ENCODE measurements at places on chromosomes 5 and 9.

GRCh38 chr9:72497447-72498046, 23.9 kb upstream of the TMC1 start:
- no peaks in the 10 kb centered on the region for H3K27me3 ChIP-seq
- H3K36me3 ChIP-seq = no peaks in the 10 kb centered on the region
- H3K27ac ChIP-seq = no peak overlapping the region
- no peak overlapping the region for H3K4me3 ChIP-seq
- no peak for DNase-seq

DNA sequence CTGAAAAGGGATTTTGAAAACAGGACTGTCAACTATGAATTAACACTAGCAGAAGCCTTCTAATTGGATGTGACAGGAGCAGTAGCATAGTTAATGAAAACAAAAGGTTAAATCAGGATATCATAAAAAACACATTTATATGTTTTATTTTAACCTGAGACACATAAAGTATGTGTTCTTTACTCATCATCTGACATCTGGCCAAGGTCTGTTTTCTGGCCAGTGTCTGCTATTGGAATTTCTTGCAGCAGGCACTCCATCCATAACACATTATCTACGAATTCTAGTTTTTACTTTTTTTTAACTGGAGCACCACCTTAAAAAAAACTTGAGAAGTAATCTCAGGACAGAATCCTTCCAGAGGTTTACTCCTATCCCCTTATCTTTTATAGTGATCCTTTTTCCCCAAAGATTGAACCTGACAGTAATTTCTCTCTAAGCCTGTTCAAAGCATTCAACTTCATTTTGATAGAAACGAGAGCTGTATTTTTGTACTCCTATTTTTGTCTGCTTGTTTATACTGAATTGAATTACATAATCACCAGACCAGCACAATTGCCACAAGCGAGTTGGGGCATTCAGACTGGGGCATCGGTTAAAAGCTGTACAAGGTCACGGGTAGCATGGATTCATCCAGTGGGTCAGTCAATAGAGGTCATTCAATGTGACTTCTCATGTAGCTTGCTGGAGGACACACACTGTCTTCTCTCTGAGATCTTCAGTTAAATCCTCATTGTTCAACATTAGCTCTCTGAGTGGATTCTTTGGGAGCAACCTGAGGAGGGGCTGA, 205.6 kb upstream of the CLINT1 start:
- peaks cover 12% of the 10 kb centered on the region for H3K27me3 ChIP-seq
- no peak overlapping the region for H3K4me3 ChIP-seq
- no peaks in the 10 kb centered on the region for H3K36me3 ChIP-seq
- H3K27ac ChIP-seq = no peak overlapping the region
- no peaks in the 10 kb centered on the region for H3K4me1 ChIP-seq

- H3K36me3 ChIP-seq = peaks cover 36% of the 10 kb centered on the region
- no peaks in the 10 kb centered on the region for H3K27me3 ChIP-seq
- peak overlapping the region; percentile 98 for H3K27ac ChIP-seq
- H3K4me3 ChIP-seq = peak overlapping the region; percentile 71
- no peak for DNase-seq
These were observed 2.5 kb downstream of the RAPGEF1 start for GRCh38 chr9:131737426-131737825.

DNA sequence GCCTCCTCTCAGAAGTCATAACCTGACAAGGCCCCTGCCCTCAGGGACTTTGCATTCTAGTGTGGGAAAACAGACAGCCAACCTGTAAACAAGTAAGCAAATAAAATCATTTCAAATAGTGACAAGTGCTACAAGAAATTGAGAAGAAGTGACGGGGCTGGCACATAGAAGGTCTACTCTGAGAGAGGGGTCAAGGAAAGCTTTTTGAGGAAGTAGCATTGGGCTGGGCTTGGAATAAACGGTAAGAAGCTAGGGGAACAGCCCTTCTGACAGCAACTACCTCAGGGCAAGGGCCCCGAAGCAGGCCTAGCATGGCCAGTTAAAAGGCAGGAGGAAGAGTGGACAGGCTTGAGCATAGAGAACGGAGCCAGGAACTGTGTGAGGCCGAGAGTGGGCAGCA, 4.8 kb upstream of the SLC2A8 start:
- no peak overlapping the region for H3K4me3 ChIP-seq
- H3K4me1 ChIP-seq = peaks cover 34% of the 10 kb centered on the region
- no peak for DNase-seq

All from activated CD4-positive, alpha-beta T cell treated with anti-CD3 and anti-CD28 coated beads, Interleukin-2, amount 10 ng/mL, durations not matched to agents 7 days and 5 days (primary cell).